ENCODE measurements at places on chromosomes 2 and 18.

- DNase-seq = no peak
These were observed 631.8 kb upstream of the RAB6C start for GRCh38 chr2:129347486-129348217.

GRCh38 chr2:233693963-233694362 lies 1.3 kb downstream of the UGT1A6 start:
- no peak for DNase-seq

DNA sequence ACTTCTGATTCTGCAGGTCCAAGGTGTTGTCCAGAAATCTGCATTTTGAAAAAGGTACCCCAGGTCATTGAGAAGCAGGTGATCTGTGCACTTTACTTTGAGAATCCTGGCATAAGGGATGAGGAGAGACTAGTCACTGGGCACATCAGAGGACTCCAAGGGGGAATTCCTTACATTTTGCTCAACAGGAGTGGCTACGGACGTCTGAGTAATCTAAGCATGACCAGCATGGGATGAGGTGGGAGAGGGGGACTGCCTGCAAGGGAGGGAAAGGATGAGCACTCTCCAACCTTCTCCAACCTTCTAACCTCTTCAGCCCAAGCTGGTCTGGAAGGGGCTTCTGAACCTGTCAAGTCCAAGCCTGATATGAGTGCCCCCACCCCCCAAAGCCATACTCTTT lies 55.5 kb downstream of the MARCHF4 start:
- no peak for DNase-seq

- DNase-seq = no peak
These were observed 14.5 kb upstream of the ADI1 start for GRCh38 chr2:3533836-3534235.

GRCh38 chr2:127085317-127085681 lies 21.7 kb downstream of the BIN1 start:
- DNase-seq = no peak

DNA sequence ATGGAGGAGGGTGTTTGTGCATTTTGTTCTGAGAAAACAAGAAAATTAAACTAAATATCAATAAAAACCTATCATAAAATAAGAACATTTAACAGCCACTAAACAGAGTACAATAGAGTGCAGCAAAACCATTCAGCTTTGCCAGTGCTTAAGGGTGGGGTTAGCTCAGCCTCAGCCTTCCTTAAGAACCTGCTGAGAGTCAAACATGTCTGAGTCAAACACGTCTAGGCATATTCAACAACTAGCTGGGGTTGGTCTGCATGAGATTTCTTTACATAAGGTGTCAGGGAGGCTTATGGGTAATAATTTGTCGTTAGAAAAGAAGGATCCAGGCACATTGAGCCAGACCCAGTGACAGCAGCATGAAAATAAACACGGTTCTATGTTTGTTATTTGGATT lies 298.2 kb downstream of the SP3 start:
- no peak for DNase-seq

DNA sequence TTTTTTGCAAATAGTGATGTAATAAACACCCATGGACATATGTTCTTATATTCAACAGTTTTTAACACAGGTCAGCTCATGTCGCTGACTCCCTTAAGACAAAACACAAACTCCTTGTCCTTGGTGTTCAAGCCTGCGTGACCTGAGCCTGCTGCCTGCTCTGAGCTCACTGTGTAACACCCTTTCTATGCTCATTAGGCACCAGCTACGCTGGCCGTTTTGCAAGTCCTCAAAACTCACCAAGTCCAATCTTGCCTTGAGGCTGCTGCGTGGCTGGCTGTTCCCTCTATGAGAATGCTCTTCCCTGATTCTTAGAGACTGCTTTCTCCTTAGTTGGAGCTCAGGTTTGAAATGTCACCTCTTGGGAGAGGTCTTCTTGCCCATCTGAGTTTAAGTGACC lies 100.5 kb upstream of the GLI2 start:
- no peak for DNase-seq

DNA sequence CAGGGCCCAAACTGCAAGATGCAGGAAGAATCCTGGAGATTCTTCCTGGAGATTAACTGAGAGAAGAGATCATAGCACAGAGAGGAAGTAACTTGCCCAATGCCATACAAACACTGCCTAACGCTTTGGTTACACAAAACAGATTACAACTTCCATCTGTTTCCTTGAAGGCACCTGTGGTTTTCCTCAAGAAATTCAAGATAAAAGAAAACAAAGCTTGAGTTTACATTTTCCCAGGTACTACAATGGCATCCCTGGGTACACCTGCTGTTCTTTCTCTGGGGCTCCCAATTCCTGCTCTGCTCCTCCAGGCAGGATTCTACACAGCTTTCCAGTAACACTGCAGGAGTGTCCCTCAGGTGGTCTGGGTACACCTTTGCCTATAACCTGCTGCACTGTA lies 781.9 kb upstream of the ID2 start:
- DNase-seq = no peak

- DNase-seq = no peak
These were observed 4.5 kb downstream of the SCYGR3 start for GRCh38 chr2:227610123-227610522.

DNA sequence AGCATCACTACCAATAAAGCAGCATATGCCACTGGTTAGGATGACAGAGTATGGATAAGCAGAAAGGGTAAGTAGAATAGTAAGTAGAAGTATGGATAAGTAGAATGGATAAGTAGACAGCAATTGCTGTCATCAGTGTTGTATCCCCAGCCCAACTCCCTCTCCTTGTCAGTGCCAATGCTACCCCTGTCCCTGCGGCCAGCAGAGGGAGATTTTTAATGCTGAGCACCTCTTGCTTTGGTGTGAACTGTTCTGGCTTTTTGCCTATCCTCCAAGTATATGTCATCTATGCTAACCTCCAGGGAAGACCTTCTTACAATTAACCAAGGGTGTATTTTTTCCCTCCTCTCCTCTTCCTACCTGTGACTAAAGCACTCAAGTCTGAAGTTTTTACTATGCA lies 136.7 kb upstream of the SPHKAP start:
- DNase-seq = no peak

DNA sequence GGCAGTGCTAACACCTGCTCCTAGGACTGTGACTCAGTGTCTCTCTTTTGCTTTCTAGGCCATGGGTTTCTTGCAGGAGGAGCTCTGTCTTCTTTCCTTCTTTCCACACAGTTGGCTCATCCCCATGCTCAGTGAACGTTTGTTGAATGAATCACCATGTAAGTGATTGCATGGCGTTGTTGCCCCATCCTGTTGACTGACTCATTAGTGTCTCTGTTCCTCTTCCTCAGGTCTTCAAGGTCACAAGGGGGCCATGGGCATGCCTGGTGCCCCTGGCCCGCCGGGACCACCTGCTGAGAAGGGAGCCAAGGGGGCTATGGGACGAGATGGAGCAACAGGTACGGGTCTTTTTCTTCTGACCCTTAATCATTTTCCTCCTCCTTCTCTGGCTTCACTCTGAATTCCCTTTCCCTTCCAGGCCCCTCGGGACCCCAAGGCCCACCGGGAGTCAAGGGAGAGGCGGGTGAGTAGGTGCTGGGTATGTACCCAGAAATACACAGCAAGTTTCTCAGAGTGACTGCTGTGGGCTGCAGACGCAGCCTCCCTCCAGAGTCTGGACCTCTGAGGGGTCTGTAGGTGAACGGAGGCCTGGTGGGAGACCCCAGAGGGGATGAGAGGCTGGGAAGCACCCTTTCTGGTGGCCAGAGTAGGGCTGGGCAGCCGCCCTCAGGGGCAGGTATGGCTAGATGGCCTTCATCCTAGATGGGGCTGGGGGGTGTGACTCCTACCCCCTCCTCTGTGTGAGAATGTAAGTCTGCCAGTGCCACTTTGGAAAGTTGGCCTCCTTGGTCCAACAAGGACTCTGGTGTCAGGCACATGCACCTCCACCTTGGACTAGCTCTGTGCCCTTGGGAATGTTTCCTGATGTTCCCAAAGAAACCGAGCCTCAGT lies 32.4 kb downstream of the MARCO start:
- no peak for DNase-seq

- DNase-seq = no peak
These were observed 4.3 kb upstream of the GBX2 start for GRCh38 chr2:236172255-236173035.

- DNase-seq = no peak
These were observed 64.8 kb upstream of the EML6 start for GRCh38 chr2:54658564-54659071.

DNA sequence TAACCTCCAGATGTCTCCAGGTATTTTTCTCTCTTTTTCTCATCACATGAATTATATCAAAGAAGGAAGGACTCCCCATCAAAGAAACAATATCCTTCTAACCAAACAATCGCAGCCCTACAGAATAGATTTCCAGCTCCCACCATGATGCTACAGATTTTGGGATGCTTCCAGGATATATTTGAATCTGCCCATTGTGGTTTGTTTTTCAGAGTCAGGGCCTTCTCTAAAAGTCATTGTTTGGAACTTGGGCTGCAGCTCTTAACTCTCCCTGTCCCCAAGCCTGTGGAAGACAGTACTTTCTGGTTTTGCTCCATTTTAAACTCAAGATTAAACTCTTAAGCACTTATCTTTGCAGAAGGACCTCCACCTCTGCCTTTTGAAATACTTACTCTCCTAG lies 223.2 kb downstream of the PMAIP1 start:
- DNase-seq = no peak

DNA sequence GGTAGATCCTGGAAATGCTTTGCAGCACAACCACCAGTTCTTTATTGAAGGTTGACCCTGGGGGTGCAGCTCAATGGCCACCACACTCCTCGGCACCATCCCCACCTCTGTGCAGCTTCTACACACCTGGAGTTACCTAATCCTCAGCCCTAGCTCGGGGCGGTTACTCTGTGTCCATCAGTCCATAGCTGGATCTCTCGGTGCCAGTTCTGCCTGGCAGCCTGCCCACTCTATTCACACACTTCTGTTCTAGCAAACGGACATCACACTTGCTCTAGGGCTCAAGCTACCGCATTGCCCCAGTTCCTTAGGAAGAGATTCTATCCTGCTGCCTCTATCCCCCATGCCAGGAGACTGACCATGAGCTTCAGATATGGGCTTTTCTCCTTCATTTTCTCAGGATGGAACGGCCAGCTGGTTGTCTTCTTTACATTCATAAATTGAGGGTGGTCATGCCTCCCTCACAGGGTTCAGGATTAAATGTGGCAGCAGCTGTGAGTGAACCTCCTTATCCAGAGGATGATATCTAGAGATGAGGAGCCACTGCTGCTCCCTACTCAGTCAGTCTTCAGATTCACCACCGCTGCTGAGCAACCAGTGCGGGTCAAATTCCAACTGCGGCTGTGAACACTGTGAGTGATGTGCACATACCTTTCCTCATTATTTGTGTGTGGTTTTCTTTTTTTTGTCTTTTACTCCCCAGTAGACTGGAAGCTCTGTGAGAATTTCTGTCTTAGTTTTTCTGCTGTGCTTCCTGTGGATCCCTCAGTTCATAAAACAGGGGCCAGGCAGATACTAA lies 66.9 kb upstream of the TRIB2 start:
- DNase-seq = no peak

DNA sequence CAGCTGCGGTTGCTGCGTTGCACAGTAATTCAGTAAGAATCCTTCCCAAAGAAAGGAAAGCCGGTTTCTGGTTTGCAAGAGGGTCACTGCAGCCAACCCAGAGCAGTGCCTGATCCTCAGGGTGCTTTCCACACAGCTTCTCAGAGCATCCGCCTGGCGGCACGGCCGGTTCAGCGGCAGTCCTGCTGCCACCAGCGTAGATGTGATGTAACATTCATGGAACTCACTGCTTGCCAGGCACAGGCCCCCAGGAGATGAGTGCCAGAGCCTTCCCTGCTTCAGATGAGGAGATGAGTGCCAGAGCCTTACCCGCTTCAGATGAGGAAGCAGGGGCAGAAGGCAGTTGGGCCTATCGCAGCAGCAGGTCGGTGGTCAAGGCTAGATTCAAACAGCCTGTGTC lies 230.2 kb downstream of the GBX2 start:
- DNase-seq = no peak
